ENCODE measurements at places on chromosomes 7 and 10.

GRCh38 chr7:101153969-101154692 is at the start of gene AP1S1:
TSS of gene AP1S1 (plus strand) at chr7:101154476. CDS start at chr7:101154515, 39 bp downstream.
- peak; percentile 98 for DNase-seq

DNA sequence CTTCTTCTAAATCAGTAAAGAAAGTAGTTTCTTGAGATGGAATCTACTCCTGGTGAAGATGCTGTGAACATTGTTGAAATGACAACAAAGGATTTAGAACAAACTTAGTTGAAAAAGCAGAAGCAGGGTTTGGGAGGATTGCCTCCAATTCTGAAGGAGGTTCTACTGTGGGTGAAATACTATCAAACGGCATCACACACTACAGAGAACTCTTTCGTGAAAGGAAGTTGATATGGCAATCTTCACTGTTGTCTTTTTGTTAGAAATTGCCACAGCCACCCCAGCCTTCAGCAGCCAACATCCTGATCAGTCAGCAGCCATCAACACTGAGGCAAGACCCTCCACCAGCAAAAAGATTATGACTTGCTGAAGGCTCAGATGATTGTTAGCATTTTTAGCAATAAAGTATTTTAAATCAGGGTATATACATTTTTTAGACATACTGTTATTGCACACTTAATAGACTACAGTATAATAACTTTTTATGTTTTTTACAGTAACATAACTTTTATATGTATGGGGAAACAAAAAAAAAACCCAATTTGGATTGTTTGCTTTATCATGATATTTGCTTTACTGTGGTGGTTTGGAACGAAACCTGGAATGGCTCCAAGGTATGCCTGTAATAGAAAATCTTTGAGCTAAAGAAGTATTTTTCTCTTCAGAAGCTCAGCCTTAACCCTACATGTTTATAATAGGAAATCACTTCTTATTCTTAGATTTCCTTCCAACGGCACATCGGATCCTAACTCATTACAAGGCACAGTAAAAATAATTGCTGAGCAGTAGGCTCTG is 257.3 kb downstream of the LRMDA start:
- no peak for DNase-seq

DNA sequence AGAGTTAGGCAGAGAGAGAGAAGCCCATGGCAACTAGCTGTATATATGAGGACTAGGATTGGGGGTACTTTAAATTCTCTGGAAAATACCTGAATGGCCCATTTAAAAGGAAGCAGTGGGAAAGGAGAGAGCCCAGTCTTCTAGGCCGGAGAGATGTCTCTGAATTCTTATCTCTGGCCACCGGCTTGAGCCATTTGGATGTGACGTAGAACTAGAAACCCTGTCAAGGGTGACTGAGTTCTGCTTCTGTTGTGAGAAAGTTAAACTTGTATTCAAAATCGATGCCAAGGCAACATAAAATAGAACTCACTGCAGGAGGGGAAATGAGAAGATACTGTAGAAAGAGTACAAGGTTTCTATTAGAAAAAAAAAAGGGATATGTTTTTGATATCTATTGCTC is 6.3 kb upstream of the GSTK1 start:
- no peak for DNase-seq

DNA sequence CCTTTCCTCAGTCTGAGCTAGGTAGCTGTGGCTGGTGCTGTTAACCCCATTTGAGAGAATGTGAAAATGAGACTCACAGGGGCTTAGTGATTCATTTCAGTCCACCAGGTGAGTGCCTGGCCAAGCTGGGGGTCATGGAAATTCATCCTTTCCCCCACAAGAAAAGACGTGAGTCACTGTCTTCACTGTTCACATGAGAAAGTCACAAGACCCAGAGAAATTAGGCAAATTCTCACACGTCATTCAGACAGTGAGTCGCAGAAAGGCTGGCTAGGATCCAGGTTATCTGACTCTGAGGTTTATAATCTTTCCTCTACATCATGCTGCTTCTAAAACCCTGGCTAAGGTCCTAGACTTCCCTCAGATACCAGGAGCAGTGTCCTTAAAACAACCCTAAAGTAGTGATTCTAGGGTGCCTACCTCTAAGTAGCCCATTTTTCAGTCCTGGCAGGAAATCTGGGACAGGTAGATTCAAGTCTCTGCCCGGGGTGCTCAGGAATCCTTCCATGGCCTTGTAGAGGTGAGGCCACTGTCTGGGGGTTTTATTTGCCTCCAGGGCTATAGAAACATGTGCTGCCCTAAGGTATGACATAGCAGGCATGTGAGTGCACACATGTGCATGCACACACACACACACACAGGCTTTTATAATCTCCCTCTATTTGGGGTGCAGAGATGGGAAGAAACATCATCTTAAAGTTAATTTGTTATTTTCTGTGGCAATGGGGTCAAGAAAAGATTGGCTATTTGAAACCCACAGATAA is 427.9 kb upstream of the CELF2 start:
- no peak for DNase-seq

DNA sequence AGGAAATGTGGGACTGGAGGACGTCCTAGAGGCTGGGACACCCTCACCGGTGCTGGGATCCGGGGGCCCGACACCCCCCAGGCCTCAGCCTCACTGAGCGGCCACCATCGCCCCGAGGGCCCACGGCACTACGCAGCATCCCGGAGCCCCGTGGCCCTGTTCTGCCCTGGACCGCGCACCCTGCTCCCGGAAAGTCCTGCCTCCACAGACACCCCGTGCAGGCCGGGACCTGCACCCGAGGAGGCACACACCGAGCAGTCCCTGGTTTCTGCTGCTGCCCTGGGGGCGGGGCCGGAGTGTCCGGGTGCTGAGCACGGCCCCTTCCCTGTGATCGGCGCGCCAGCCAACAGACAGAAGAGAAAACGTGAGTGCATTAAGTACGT is 18.1 kb upstream of the KNDC1 start:
- DNase-seq = no peak

DNA sequence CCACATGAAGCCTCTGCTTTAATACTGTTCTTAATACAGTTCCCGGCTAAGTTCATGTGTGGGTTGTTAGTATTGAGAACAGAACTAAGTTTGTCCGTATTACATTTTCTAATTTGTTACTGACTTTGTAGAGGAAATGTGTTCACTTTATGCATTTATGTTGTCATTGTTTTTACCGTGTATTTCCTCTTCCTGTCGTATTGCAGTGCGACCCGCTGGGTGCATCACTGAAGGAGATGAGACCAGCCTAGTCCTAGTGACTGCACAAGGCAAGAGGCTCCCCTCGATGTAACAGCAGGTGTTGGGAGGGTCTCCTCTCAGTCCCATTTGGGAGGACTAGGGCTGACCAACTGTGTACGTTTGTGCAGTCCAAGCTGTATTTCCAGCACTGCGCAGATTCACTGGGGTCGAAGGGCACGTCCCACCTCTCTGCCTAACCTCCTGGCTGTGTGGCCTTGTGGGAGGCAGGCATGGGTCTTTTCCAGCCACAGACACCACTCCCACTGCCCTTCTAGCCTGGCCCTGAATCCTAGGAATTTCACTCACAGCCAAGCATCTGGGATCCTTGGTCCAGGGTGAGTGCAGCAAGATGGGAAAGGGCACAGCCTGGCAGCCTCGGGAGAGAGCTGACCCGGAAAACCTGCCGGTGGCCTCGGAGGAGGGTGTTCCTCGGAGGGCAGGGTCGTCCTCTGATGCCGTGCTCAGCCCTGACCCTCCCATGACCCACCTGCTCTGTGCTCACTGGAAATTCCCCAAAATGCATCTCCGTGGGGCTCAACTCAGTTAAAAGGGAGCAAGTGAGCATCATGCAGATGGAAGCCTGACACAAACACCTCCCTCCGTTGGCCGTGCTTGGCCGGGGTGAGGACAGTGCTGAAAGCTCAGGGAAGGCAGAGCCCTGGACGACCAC is 63.9 kb upstream of the FAM20C start:
- no peak for DNase-seq
